T-helper 2 cell (primary cell): ENCODE measurements at places on chromosomes 12 and 14.

- DNase-seq, result no peak
These were observed 152.2 kb upstream of the BMP4 start for GRCh38 chr14:54108481-54109471.

DNA sequence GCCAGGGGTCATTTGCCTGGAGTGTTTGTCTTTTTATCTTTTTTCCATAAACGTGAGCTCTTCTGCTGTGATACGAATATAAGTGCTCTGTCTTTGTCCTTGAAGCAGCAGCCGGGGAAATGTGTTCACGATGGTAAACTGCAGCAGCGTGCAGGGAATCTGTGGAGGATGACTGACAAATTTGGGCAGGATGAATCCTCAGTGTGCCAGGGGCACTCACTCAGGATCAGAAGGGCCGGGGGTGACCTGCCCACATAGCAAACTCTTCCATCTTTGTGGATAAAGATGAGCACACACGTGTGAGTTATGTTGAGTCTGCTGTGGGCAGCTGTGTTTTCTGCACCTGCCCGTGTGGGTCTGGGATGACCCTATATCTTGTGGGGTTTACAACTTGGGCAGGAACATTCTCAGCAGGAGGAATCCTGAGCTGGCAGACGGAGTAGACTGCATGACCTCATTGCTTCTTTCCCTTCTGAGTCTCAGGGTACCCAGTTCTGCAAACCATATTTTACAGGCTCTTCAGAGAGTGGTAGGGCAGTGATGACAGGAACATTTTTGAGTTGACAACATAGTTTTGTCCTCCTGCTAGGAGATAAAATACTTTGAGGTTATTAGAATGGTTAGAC is 711 bp downstream of the ANO4 start:
- no peak for DNase-seq

DNA sequence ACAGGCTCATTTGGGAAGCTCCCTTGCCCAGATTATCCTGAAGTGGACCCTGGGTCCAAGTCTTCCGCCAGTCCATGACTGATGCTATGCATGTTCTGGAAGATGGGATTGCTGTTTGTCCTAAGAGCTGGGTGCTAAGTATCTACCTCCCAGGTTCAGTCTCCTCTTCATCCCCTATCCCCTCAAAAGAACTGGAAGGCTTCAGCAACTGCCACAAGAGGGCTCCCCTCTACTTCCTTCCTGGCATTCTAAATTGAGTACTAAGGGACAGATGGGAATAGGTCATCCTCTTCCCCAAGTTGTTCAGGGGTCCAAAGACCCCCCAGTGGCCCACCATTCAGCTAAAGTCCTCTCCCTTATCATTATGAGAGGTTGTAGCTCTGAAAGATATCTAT is 9.0 kb upstream of the FKBP11 start:
- no peak for DNase-seq

DNA sequence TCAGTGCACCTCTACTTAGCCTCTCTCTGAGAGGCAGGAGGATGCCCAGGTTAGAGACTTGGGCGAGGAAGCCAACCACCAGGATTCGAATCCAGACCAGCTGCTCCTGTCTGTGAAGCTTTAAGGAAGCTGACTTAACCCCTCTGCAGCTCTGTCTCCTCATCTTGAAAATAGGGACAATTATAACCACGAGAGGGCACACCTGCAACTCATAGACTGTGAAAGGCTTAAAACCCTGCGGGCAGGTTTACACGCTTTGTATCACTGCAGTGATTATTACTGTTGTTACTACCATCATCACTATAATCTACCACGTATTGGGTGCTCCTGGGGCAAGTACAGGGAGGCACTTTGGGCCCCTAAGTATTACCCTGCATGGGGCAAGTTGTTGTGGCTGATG is 379.8 kb downstream of the VRK1 start:
- no peak for DNase-seq

DNA sequence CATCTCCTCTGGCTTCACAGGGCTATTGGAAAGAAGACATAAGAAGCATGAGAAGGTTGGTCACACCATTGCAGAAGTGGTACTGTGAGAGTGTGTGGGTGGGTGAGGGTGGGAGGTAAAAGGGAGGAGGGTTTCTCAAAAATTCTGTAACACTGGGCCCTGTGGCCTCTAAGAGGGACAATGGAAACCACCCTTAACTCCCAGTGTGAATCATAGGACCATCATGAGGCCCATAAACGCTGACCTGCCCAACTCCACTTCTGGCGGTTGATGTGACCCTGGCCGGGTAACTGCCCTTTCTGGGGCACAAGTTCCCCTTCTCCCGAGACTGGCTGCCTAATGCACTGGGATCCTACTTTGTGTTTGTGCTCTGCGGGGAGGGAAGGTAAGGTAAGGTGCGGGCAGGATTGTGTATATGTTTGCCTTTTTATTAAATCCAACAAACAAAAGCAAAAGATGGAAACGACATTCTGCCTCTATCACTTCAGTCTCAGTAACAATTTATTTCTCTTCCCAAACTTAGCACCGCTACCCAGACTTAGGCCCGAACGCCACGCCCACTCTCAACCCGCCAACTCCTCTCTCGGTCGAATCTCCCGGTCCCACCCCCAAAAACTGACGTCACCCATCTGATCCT is 551 bp downstream of the METTL1 start:
- DNase-seq, result no peak

DNA sequence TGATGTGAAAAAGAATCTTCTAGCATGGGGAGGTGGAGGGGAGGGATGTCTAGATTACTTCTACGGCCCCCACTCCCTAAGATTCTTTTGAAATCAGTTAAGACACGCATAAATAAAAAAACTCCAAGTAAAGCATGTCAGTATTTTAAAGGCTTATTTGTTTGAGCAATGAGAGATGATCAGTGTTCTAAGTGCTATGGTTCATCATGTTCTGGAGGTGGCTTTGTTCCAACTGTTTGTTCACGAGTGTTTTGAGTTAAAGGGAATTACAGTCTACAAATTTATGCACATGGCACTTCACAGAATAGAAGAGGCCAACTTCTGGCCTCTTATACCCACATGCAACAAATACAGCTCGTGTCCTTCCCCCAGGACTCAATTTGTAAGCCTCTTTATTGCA is 394.9 kb downstream of the RAD51B start:
- DNase-seq, result no peak

GRCh38 chr14:87494010-87494409 is 499.0 kb downstream of the GALC start:
- DNase-seq, result no peak

GRCh38 chr14:95157048-95157326 is 342 bp downstream of the DICER1 start:
- no peak for DNase-seq

DNA sequence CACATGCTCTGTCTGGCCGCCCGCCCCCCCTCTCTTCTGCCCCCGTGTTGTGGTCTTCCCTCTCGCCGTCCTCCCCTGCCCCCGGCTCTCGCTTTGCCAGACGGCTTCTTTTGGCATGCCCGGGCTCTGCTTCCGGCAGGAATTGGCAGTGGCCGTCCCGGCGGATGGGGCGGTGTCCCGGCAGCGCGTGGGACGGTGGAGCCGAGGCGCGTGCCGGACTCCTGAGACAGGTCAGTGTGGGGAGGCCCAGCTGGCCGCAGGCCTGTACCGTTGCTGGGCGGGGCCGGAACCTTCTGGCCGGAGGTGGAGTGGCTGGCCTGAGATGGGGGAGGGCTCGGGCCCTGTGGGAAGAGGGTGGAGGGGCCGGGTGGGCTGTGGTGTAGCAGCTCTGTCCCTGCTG is 17.1 kb downstream of the KIF26A start:
- DNase-seq, result no peak

DNA sequence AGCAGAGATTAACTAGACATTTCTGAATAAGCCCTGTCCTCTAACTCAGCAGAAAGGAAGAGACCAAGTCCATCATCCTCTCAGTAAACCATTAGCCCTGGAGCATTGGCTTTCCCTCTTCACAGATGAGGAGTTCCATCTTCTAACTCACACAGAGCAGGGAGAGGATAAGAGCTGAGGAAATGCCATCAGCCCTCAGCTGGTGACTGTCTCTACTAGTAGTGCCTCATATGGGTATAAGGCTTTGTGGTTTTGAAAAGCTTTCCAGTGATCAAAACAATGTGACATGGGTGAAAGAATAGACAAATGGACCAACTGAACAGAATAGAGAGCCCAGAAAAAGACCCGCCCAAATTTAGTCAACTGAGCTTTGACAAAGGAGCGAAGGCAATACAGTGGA is 197.2 kb upstream of the NUDT4 start:
- DNase-seq, result no peak

DNA sequence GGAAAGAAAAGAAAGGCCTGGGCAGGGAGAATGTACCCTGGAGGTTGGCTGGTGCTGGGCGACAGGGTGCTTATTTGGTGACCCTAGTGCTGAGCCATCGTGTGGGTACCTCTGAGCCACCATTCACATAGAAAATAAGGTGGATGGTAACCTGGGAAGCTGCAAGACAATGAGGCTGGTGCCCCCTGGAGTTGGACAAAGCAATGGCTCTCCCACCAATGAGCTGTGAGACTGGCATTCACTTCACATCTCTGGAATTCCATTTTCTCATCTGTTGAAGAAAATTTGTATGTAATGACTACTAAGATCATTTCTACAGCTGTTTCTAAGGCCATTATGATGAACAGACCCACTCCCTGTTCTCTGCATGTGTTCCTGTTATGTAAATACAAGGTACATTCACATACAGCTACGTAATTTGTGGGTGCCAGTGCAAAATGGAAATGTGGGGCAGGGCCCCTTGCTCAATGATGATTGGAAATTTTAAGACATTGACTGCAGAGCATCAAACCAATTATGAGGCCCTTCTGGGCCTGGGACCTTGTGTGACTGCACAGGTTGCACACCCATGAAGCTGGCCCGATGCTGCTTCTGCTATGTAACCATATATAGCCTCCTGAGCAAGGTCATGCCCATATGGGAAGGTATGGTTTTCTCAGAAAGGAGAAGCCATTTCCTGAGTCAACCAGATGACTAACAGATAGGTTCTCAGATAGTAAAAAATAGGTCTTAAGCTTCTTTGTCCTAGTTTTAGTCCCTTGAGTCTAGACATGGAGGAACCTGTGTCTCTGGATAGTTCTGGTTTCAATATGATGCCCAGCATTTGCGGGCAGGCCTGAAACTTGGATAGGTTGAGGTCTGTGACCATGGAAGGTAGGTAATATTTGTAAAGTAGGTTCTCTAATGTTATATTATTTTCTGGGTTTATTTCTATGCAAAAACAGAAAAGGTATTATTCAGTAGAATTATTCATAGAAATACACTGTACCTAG is 63.4 kb upstream of the IGF1 start:
- DNase-seq, result no peak

DNA sequence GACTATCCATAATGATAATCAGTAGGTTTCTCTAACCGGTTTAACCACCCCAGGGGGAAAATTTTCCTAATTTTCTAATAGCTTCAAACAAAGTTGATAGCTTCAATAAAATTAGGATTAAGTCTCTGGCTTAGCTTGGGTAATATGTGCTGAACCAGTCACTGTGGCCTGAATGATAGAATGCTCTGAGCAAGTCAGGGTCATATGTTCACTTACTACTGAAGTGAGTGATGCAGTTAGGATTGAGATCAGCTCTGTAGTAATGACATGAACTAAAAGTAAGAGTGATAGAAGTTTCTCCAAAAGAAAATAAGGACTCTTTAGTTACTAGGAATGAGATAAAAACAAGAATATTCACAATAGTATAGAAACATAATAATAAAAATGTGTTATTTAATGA is 32.6 kb downstream of the ETNK1 start:
- DNase-seq, result no peak

- DNase-seq, result no peak
These were observed 590 bp downstream of the DDIT3 start for GRCh38 chr12:57519796-57520052.

GRCh38 chr12:57260366-57260765 is 9.4 kb upstream of the STAC3 start:
- DNase-seq, result no peak

DNA sequence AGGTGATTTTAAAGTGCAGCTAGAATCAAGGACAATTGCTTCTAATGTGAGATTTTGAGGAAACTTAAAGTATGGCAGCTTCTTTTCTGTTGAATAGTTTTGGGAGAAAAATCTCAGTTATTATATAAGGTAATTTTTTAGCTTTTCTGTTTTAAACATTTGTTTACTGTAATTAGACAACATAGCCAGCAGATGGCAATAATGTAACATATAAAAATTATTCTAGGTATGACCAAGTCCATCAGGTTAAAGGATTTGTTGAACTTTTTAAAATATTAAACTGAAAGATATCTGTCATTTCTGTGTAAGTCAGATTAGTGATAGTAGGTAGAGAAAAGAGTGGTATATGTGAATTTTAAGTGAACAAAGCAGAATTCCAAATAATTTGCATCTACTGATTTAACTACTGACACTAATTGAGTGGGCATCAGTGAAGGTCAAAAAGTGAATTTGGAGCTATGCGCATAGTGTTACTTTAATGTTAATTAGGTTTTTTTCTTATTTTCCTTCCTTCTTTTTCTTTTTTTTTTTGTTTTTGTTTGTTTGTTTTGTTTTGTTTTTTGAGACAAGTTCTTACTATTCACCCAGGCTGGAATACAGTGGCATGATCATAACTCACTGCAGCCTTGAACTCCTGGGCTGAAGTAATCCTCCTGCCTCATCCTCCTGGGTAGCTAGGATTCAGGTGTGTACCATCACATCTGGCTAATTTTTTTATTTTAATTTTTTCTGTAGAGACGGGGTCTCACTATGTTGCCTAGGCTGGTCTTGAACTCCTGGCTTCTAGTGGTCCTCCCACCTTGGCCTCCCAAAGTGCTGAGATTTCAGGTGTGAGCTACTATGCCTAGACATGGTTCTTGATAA is 18.6 kb downstream of the PRORP start:
- peak; percentile 4 for DNase-seq

GRCh38 chr12:78562368-78563205 is 302.0 kb upstream of the SYT1 start:
- DNase-seq, result no peak

DNA sequence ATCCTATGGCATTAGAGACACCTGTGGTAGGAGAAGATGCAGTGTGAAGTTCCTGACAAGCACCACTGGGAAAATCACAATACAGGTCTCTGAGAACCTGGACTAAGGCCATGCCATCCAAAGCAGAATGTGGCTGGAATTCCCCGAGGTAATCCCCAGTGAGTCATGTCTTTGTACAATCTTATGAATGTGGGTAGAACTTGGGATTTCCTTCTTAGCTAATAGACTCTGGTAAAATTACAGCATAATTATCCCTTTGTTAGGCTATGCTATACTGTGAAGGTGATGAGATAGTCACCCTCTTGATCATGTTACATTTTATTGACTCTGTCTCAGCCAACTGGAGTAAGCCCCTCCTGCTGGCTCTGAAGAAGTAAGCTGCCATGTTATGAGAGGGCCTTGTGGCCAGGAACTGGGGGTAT is 224.3 kb upstream of the DCN start:
- no peak for DNase-seq

GRCh38 chr12:115303723-115304309 is 619.8 kb upstream of the TBX3 start:
- DNase-seq, result no peak

GRCh38 chr12:49108958-49109404 is 1.7 kb downstream of the LMBR1L start:
- no peak for DNase-seq
